ENCODE measurements at places on chromosomes 13 and 19.

DNA sequence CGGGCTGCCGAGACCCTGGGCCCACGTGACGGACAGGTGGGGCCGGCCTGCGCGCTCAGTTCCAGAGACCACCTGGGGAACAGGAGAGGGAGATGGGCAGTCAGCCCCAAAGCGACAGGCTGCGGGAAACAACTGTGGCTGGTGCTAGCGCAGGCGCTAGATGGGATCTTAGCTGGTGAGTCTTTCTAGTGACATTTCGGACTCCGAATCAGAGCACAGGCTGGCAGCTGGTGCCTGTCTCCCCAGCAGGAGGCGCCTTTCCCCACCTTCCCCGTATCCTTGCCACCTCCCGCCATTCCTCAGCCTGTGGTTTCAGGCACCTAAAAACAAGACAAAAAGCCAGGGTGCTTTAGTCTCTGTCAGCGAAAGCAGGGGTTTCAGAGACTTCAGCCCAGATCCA, 19.4 kb upstream of the RANBP3 start:
- DNase-seq: no peak

GRCh38 chr19:54114340-54115108, 933 bp downstream of the TFPT start:
- DNase-seq: no peak

DNA sequence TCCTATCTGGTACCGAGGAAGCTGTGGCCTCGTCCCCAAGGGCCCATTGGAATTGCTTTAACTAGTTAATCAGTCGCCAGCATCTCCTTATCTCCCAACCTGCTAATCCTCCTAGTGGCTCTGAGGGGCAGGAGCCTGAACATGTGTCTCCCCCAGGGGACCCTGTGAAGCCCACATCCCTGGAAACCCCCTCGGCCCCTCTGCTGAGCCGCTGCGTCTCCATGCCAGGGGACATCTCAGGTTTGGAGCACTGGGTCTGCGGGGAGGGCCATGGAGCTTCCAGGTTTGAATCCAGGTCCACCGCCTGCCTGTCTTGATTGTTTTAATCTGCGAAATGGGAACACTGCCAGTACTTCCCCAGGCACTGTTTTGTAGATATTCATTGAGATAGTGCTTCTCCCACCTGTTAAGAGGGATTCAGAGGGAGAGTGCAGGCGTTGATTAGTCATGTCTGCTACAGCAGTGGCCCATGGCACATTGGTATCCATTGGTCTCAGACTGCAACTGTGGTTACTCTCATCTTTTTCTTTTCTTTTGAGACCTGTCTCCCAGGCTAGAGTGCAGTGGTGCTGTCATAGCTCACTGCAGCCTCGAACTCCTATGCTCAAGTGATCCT, 6.4 kb downstream of the PNPLA6 start:
- no peak for DNase-seq

GRCh38 chr13:94435604-94436226, 43.8 kb downstream of the DCT start:
- no peak for DNase-seq

- DNase-seq: no peak
Observed at GRCh38 chr19:36265064-36265463, 50.2 kb downstream of the ZNF146 start.

DNA sequence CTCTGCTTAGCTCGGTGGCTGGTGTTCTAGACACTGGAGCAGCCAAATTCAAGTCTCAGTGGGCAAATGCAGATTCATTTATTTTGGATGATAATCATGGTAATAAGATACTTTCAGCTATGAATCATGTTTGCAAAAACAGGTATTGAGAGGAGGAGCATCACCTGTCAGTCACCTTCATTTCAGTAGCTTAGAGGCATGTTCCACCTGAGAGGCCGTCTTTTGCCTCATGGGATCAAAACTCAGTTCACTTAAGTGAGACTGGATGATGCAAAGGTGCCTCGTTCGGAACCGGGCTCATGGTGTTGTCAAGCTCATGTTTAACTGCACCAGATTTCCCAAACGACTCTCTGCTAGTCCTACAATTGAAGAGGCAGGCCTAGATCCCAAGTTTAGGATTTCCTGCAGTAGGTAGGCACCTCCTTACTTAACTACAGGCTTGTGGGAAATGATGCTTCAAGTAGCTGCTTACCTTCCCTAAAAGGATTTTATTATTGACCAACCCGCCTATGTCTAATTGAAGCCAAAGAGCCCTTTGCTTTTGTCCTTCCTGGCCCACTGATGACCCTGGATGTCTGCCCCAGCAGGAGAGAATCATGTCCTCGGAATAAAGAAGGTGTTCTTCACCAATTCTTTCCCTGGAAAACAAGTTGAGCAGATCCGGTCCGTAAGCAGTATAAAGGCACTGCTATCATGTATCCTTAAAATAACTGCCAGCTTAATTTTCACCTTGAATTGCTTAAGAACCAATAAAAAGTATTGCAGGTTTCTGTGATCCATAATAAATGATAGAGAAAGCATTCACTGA, 60.0 kb downstream of the ZAR1L start:
- no peak for DNase-seq

DNA sequence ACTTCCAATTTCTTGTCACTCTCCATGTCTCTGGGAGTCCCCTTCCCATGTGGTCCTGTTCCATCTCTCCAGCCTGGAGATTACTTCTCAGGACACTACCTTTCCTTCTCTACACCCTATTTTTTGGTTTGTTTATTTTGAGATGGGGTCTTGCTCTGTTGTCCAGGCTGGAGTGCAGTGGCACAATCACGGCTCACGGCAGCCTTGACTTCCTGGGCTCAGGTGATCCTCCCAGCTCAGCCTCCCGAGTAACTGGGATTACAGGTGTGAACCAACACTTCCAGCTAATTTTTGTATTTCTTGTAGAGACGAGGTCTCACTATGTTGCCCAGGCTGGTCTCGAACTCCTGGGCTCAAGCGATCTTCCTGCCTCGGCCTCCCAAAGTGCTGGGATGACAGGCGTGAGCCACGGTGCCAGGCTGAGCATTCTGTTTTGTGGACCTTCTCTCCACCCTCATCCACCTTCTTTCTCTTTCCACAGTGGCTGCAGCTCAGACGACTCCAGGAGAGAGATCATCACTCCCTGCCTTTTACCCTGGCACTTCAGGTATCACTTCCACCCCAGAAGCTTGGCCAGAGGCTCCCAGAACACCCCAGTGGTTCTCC, 644 bp downstream of the HCST start:
- no peak for DNase-seq

DNA sequence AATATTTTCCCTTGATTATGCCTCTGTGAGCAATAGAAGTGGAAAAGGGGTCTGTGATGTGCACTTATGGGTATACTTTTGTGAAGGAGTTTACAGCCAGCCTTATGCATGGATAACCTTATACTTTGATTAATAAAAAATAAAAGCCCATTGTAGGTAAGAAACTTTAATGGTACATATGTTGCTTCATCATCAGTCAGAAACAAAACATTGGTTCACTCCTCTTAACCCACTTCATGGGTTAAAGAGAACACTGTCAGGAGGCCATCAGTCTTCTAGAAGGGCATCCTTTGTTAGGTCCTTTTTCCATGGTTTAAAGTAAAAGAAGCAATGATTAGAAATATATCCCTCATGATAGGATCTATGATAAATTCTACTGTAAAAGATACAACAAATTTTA, 952.1 kb upstream of the MIR17HG start:
- DNase-seq: no peak

- DNase-seq: no peak
Observed at GRCh38 chr13:50386541-50387050, 371.4 kb downstream of the KCNRG start.

GRCh38 chr19:40348125-40348913, at the start of the genes C19orf47 and PLD3:
Gene C19orf47 (minus strand): TSS chr19:40348397. CDS start chr19:40341857, 6,540 bp downstream.
Gene PLD3 (plus strand): TSS chr19:40348695. CDS start chr19:40366484, 17,789 bp downstream.
- peak; percentile 99 for DNase-seq

- no peak for DNase-seq
Observed at GRCh38 chr19:49338691-49339300, 3.6 kb downstream of the CD37 start.

DNA sequence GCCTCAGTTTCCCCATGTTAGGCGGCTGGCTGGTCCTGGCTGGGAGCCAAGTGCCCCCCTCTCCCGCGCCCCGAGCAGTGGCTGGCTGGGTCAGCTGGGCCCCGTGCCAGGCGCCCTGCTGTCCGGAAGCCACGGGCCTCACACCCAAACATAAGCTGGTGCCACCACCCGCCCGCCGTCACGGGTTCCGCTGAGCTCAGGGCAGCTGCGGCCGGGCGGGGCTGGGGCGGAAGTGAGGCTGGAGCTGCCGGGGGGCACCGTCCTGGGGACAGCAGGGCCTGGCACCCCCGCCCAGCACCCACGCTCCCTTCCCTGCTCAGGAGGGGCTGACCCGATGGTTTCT, 19.3 kb downstream of the HCN2 start:
- DNase-seq: no peak

DNA sequence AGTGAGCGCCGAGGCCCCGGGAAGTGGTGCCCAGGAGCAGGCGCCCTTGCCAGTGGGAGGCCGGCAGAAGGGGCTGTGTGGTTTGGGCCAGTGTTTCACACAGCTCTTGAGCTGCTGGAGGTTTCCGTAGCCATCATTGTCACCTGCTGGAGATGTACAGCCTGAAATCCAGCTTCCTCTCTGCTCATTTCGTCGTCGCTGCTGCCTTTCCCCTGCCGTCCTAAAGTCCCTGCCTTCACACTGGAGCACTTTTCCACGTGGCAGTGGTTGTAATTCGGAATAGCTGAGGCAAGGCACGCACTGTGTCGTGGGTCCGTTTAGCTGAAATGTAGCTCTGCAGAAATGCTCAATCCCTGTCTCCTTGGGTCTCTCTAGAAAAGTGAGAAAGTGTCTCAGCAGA, 13.2 kb downstream of the DAZAP1 start:
- DNase-seq: no peak

- no peak for DNase-seq
Observed at GRCh38 chr19:15564534-15565168, 50.4 kb upstream of the CYP4F8 start.

DNA sequence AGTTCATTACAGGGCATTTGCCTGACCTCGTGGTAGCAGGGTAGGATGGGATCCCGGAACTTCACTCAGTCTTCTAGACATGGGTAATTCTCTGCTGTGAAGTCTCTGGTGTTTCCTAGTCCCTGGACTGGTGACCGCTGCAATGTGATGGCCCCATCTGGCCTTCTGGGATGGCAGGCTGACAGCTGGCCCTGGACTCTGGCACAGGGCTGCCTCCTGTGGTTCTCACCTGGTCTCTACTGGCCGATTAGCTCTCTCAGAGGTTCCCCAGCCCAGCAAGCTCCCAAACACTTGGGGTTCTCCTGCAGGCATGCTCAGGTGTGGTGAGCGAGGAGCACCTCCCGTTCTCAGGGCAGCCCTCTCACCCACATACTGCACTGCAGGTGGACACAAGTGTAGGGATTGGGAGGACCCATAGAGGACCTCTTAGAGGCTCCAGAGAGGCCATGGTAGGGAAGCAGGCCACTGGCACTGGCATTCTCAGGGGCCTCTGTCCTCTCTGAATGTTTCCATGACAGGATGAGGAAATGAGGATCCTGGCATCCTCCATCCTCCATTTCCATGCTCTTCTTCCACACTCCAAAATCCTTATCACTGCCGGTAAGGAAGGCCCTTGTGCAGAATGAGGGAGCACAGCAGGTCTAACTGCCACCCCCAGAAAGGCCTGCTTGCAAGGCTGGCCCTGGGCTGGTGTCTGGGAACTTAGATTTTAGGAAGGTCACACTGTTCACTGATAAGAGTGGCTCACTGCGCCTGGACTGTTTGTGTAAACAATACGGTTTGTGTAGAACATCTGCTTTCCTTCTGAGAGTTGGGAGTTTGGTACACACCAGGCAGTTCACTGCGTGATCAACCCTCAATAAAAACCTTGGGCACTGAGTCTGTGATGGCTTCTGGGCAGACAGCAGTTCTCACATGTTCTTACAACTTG, 31.5 kb upstream of the FARP1 start:
- DNase-seq: no peak

GRCh38 chr13:111789011-111789410, 277.9 kb upstream of the SOX1 start:
- DNase-seq: no peak

DNA sequence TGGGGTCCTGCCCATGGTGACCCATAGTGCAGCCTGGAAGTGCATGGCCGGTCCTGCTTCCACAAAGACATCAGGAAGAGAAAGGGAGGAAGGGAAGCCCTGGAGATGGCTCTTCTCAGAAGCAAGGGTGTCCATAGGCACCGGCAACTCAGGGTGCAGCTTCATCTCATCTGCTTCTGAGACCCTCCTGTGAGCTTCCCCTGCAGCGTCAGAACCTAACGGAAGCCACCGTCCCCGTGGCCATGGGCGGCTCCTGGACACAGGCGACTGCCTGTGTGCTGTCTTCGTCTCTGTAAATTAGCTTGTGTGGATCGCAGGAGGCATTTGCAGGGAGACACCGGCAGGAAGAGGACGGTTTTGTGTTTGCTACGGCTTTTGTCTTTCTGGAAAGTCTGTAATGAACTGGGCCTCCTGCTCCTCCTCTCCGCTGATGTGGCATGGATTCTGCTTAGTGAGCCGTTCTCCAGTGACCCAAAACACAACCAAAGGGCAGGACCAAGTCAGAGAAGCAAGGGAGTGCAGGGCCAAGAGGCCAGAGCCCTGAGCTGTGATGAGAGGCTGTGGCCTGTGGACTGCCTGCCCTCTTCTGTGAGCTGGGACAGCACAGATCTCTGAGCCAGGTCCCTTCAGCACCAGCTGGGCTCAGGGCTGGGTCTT, 2.5 kb downstream of the ATP4B start:
- no peak for DNase-seq

DNA sequence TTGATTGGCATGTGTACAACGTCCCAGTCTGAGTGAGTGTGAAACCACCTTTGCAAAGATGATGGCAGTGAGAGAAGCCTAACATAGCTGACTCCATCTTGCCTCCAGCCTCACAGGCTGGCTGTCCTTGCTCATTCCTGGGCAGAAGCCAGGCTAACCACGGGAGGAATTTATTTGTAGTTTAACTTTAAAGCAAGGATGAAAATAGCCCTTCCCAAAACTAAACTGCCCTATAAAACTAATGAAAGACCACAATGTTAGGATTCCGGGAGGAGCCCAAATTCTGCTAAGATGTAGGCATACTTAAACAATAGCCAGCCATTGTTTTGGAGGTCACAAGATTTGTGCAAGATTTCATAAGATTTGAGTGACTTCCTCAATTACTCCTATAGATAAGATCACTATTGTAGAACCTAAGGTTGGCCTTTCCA, 96.6 kb upstream of the LSM14A start:
- no peak for DNase-seq

DNA sequence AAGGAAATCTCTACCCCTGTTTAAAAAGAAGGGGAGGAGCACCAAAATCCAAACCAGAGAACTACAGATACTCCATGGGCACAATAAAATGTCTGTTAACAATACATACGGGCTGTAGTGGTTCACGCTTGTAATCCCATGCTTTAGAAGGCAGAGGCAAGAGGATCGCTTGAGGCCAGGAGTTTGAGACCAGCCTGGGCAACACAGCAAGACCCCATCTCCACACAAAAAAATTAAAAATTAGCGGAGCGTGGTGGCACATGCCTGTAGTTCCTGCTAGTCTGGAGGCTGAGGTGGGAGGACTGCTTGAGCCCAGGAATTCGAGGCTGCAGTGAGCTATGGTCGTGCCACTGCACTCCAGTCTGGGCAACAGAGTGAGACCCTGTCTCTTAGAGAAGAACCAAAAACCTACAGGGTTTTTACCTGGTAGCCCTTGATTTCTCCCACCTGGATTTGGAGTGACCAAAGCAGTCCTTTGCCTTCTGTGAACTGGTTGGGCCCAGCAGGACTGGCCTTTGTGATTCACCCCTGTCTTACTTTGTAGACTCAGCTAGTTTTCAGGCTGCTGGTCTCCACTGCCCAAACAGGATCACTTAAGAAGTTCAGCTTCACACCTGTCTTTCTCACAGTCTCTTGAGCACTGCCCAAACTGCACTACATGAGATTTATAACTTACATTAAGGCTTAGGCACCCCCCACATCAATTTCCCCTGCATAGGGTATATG, 38.7 kb upstream of the FLT1 start:
- no peak for DNase-seq

GRCh38 chr19:23343434-23344010, 51.7 kb downstream of the ZNF91 start:
- no peak for DNase-seq
